Fibroblast of the aortic adventitia (primary cell): ENCODE measurements at places on chromosomes 12 and 14. TPM values are rescaled to one million over a fixed set of nuclear protein-coding genes. Genes with fewer than 3 reads are reported as not detected.

GRCh38 chr12:130775953-130776856, 60.1 kb upstream of the RIMBP2 start:
- peak; percentile 86 for DNase-seq

GRCh38 chr12:71046215-71046614, 111.6 kb downstream of the TSPAN8 start:
- DNase-seq, result peak; percentile 90

- no peak for DNase-seq
Observed at GRCh38 chr14:98144964-98145363, 1127.0 kb downstream of the BCL11B start.

GRCh38 chr12:112992541-112993398, 14.5 kb downstream of the OAS2 start:
- peak; percentile 76 for DNase-seq

GRCh38 chr12:54330442-54330841, 5.5 kb downstream of the COPZ1 start:
- DNase-seq, result no peak

The GYS2 gene
- total RNA-seq, result not detected in 2 replicates

The LRRIQ1 gene
- 1.5 and 2.7 TPM in 2 replicates for total RNA-seq

The DPPA3 gene
- total RNA-seq, result not detected in 2 replicates
